ENCODE measurements at places on chromosomes 2 and 18.

GRCh38 chr2:165470361-165470760, 863 bp downstream of the CSRNP3 start:
- no peak for DNase-seq

GRCh38 chr18:77339623-77340022, 90.0 kb downstream of the GALR1 start:
- no peak for DNase-seq

GRCh38 chr2:223041527-223042109, 10.4 kb upstream of the KCNE4 start:
- DNase-seq, result no peak

DNA sequence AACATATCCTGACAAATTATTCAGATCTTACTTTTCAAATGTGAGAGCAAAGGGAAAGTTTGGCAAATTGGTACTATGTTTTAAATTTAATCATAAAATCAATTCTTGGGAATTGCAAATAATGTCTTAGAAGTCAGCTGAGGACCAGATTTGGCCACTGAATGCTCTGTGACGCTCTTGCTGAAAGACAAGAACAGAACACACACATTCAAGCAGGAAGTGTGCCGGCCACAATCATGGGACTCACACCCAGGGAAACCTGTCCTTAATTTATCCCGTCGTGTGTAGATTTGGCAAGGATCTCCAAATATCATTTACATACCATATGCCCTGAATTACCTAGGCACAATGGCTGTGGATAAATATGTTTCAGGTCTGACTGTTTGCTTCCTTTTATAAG, 253.1 kb downstream of the TCF4 start:
- no peak for DNase-seq

DNA sequence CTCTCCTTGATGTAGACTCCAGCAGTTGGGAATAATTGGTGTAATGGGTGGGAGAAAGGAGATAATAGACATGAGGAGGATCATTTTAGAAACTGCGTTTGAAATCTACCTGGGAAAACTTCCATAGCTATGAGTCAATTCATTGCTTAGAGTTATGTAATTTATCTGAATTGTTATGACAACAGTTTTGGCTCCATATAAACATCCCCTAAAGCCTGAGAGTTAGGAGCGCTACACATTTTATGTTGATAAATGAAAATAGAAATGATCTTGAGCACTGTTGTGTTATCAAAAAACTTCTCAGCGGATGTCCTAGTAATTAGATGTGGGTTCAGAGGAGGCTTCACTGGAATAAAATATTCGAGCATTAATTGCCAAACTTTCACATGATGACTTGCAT, 573.4 kb downstream of the TSN start:
- DNase-seq, result no peak

Data from activated naive CD8-positive, alpha-beta T cell treated with anti-CD3 and anti-CD28 coated beads, Interleukin-2, amount 50 U/mL, for 24 hours (primary cell).